ENCODE measurements at places on chromosomes 13 and 19.

DNA sequence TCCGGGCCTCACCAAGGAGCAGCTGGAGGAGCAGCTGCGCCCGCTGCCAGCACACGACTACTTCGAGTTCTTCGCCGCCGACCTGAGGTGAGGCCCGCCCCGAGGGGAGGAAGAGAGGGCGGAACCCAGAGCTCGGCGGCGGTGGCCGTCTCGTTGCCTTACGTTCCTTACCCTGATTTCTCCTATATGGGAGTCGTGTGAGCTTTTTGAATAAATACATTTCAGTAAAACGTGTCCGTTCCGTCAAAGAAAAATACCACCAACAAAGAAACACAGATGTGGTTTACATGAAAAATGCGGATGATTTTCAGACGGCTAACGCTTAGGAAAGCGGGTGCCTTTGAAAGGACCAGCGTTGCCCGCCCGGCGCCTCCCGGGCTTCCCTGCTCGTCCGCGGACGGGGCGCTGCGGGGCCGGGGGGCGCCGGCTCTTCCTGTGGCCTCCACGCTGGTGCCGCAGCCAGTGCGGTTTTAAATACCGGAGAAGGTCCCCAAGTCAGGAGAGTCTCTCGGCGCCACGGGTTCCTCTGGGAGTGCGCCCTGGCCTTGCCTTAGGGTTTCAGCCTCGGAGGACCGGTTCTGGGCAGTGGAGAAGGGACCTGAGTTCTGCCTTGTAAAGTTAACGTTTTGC, 755 bp downstream of the UPF3A start:
- peak; percentile 84 for DNase-seq

GRCh38 chr19:14414926-14415690, 4.0 kb downstream of the DDX39A start:
- DNase-seq: no peak

DNA sequence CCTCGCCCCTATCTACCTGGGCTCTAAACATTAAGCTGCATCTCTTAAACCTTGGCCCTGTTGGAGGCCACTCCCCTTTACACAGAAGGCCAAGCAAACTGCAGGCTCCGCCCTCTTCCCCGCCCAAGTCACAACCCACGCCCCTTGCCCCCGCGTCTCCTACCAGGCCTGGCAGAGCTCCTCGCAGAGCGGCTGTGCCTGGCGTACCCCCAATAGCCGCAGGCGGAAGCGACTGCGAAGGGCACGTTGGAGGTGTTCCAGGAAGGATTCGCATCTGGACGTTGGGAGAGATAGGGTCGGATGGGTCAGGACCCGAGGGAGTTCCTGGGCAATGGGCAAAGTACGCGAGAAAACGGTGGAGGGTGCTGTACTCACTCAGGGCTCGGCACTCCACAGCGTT, 5.9 kb downstream of the RTBDN start:
- DNase-seq: peak; percentile 53

GRCh38 chr13:30608364-30608763, 9.4 kb upstream of the USPL1 start:
- DNase-seq: no peak

GRCh38 chr13:46296921-46297320, 85.2 kb downstream of the LRRC63 start:
- DNase-seq: no peak

DNA sequence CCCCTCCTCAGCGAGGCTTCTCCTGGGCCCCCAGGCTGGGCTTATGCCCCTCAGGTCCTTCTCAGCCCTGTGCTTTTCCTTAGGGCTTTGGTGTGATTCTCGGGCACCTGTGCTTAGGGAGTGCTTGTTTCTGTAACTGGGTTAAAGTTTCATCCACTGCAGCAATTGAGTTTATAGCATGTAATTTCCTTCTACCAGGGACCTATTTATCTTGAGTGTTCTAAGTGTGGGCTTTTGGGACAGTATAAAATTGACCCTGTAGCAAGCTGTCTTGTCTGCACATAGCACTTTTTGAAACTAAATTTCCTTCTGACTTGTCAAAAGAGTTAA, 47.6 kb downstream of the GATAD2A start:
- DNase-seq: no peak

- no peak for DNase-seq
Observed at GRCh38 chr19:55479451-55480230, 3.2 kb downstream of the ZNF628 start.

GRCh38 chr13:33381180-33381579, 95.6 kb upstream of the STARD13 start:
- DNase-seq: no peak

DNA sequence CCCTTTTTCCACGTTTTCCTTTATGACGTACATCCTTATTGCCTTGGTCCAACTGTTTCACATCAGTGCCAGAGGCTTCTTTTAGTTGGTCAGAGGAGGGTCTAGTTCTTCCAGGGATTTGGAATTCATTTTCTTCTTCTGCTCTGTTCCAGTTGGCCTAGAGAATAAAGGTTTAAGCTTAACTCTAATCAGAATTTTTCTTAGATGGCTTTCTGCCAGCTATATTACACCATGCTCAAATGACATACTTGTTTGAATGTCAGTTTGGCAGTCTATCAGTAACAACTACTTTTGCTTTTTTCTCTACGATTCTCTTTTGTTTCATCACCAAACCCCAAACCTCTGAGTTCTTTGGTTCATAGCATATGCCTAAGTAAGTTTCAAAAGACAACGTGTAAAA, 16.8 kb downstream of the SPART start:
- no peak for DNase-seq

All from activated CD8-positive, alpha-beta memory T cell treated with anti-CD3 and anti-CD28 coated beads, Interleukin-2, amount 10 ng/mL, durations not matched to agents 7 days and 5 days (primary cell).